ENCODE measurements at places on chromosomes 13 and 19. TPM values are rescaled to one million over a fixed set of nuclear protein-coding genes. Genes with fewer than 3 reads are reported as not detected.
A peak's percentile ranks its signal among the peaks of the same experiment; 100 is the strongest.

- no peak for DNase-seq
- no peaks in the 10 kb centered on the region for H3K27me3 ChIP-seq
- H3K4me3 ChIP-seq: no peak overlapping the region
- no peak overlapping the region for H3K27ac ChIP-seq
- peaks cover 26% of the 10 kb centered on the region for H3K36me3 ChIP-seq
These were observed 63.7 kb upstream of the F7 start for GRCh38 chr13:113041896-113042295.

DNA sequence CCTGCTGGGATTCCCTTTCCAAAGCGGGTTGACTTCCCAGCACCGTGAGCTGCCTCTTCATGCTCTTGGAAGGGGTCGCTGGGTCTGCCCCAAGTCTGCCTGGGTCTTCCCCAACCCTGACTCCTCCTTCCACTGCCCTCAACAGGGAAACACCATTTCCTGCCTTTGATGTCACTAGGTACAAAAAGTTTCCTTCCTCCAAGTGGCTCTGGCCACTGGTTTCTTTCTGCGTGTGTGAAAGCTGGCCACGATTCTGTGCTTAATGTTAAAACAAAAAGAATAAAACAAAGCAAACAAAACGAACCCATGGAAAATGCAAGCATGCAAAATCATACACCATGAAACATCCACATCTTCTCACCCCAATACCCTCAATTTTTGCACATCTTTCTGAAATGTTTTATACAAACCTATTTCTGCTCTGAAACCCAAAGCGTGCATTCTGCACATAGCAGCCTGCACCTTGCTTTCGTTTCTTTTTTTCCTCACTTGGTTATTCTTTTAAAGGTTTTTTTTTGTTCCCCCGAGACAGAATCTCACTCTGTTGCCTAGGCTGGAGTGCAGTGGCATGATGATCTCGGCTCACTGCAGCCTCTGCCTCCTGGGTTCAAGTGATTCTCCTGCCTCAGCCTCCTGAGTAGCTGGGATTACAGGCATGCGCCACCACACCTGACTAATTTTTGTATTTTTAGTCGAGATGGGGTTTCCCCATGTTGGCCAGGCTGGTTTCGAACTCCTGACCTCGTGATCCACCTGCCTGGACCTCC is 12.5 kb upstream of the TNFSF9 start:
- no peak overlapping the region for H3K4me3 ChIP-seq
- no peak overlapping the region for H3K27ac ChIP-seq
- DNase-seq: no peak

DNA sequence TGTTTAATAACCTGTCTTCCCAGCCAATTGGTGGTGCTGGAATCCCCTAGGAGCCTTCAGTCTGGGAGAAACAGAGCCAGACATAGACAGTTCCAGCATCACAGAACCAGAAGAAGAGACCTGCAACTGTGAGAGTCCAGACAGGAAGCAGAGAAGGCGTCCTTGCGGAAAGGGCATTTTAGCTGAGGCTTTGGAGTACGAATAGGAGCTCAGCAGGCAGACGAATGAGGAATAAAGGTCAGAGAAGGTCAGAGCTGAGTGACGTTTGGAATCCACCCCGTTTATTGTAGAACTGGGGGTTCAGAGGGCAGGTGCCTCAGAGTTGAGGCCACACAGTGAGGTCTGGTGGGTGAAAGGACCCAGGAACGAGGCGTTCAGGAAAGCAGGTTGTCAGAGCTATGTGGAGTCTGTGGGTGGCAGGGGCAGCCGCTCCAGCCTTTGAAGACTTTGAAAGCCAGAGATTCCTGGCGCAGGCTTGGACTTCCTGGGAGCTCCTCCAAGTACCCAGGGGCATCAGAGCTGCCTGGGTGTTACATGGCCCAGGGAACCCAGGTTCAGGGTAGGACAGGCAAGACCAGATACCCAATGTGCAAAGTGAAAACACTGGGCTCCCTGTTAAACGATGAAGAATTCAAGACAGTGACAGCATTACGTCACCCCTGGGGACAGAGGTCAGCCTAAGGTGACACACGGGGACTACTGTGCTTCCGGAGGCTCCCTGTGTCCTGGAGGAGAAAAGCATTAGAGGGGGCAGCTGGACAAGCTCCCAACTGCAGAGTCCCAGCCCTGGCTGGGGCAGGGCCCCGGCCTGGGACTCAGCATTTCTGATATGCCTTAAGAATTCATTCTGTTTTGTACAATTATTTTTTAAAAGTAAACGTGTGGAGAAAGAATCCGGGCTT is 5.5 kb downstream of the ARRDC2 start:
- H3K4me3 ChIP-seq: no peak overlapping the region
- peaks cover 60% of the 10 kb centered on the region for H3K4me1 ChIP-seq
- DNase-seq: no peak
- peak overlapping the region; percentile 65 for H3K27ac ChIP-seq

DNA sequence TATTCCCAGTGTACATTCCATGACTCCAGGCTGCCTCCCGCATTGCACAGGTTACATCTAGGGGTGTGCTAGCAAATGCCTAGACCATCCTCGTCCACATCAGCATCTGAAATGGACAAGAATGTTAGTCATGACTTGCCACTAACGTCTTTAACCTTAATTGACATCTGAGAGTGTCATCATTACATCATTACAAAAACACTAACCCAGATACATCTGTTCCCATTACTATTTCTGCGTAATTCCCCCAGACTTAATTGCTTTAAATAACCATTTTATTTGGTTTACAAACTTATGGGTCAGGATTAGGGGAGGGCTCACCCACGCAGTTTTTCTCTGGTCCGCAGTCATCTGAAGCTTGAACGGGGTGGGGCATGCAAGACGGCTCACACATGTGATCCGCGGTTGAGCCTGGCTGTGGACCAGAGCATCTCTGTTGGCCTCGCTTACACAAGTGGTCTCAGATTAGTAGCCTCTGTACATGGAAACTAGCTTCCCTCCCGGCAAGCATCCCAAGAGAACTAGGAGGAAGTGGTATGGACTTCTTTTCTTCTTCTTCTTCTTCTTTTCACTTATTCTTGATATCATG is 15.9 kb downstream of the KL start:
- no peak overlapping the region for H3K27ac ChIP-seq
- DNase-seq: no peak
- no peak overlapping the region for H3K4me3 ChIP-seq
- no peaks in the 10 kb centered on the region for H3K36me3 ChIP-seq
- H3K4me1 ChIP-seq: peaks cover 3% of the 10 kb centered on the region

DNA sequence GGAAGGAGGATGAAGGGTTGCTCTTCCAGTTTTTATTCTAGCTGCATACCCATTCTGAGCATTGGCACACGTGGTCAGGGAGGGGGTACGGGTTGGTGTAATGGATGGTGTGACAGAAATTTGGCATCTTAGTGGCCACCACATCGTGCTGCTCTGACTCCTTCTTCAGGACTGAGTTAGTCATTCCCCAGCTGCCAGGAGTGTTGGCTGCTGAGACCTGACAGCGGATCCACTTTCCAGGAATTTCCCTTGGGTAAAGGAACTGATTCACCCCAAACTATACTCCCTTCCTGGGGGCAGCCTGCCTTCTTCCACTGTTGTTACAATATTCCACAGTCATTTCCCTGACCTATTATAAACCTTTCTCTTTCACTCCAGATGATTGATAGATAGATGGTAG is 595.5 kb upstream of the KLHL1 start:
- no peak for DNase-seq
- no peaks in the 10 kb centered on the region for H3K36me3 ChIP-seq
- H3K27ac ChIP-seq: no peak overlapping the region
- H3K27me3 ChIP-seq: no peaks in the 10 kb centered on the region

GRCh38 chr13:79155883-79156282 is 250.2 kb downstream of the RBM26 start:
- H3K36me3 ChIP-seq: no peaks in the 10 kb centered on the region
- no peak for DNase-seq
- no peaks in the 10 kb centered on the region for H3K4me1 ChIP-seq
- H3K27ac ChIP-seq: no peak overlapping the region

DNA sequence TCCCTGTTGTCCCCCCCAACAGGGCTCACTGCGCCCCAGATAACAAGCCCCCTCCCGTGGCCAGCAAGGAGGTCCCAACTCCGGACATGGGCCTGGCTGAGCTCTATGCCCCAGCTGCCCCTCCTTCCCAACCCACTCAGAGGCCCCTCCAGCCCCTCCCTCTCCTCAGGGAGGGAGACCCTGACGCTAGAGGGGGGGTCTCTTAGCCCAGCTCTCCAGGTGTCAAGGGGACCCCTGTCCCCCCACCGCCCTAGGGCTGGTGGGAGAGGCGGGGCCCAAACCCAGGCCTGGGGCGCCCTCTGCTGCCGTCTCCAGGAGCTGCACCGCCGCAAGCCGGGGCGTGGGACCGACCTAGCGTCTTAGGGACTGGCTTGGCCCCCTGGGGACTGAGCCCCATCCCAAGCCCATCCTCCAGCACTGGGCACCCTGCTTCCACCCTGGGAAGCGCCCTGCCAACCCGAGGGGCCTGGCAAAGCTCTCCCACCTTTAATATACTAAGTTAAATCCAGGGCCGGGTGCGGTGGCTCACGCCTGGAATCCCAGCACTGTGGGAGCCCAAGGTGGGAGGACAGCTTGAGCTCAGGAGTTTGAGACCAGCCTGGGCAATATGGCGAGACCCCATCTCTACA is 1.4 kb downstream of the GRIN3B start:
- no peaks in the 10 kb centered on the region for H3K36me3 ChIP-seq
- DNase-seq: peak; percentile 80
- H3K4me3 ChIP-seq: no peak overlapping the region
- H3K27ac ChIP-seq: no peak overlapping the region
- H3K27me3 ChIP-seq: peaks cover 67% of the 10 kb centered on the region
- peaks cover 11% of the 10 kb centered on the region for H3K4me1 ChIP-seq

DNA sequence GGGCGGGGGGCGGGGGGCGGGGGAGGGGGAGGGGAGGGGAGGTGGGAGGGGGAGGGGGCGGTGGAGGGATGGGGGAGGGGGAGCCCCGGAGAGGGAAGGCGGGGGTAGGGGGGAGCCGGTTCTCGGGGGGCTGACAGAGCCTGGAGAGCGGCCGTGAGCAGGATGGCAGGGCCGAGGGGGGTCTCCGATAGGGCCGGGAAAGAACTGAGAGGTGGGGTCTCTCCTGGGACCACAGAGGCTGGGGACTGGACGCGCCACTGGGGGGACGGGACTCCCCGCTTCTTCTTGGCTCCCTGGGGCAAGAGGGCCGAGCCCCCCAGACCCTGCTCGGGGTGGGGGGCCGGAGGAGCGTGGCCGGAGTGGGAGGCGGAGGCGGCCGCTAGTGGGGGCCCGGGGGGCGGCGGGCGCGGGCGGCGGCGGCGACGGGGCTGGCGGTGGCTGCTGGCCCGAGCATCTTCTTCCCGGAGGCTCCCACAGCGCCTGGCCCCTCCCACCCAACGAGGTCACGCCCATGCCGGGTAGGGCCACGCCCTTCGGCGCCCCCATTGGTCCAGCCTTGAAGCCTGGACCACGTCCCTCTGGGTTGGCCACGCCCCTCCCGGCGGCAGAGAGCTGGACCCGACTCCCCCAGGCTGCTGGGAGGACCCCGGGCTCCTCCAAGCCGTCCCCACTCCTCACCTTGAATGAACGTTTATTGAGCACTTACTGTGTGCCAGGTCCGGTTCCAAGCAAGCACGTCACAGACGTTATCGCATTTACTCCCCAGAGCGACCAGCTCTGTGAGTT is at the start of gene NOVA2:
TSS of gene NOVA2 (minus strand) at position 313 of the 786 bp plus-strand sequence. CDS start 514 bp downstream, outside the sequence.
- DNase-seq: peak; percentile 36
- H3K36me3 ChIP-seq: no peaks in the 10 kb centered on the region
- peaks cover 54% of the 10 kb centered on the region for H3K27me3 ChIP-seq
- peak within 1 kb of the TSS; percentile 21 for H3K4me3 ChIP-seq

DNA sequence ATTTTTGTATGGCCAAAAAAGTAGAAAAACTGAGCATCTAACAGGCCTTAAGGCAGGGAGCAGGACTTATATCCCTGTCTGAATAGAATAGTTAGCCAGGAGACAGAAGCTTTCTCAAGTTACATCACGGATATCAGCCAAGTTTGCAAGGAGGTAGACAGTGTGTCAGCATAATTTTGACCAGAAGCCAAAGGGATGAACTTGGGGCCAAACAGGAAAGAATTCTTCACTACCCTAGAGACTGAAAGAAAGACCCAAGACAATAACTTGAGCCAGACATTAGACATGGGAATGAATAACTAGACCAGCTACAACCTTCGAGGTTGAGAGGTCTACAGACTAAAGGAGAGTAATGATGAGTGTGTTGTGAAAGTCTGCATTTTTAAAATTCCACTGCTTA is 48.1 kb upstream of the PCDH9 start:
- no peaks in the 10 kb centered on the region for H3K36me3 ChIP-seq
- H3K4me3 ChIP-seq: no peak overlapping the region
- H3K27me3 ChIP-seq: no peaks in the 10 kb centered on the region
- no peaks in the 10 kb centered on the region for H3K4me1 ChIP-seq
- DNase-seq: peak; percentile 5
- H3K27ac ChIP-seq: no peak overlapping the region

DNA sequence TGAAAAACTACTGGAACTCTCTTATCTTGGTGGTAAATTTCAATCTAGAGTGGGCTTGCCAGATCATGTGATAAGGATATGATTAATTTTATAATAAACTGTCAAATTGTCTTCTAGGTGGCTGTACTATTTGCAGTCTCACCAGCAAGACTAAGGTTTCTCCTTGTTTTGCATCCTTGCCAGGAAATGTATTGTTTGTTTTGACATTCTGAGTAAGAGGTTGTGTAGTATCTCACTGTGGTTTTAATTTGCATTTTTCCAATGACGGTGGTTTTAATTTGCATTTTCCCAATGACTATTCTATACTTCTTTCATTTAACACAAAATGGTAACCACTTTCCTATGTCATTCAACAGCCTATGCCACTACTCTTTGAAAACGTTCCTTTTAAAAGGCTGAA is 2.0 kb downstream of the CAB39L start:
- no peak overlapping the region for H3K27ac ChIP-seq
- H3K4me1 ChIP-seq: peaks cover 25% of the 10 kb centered on the region
- H3K36me3 ChIP-seq: no peaks in the 10 kb centered on the region
- H3K27me3 ChIP-seq: no peaks in the 10 kb centered on the region

DNA sequence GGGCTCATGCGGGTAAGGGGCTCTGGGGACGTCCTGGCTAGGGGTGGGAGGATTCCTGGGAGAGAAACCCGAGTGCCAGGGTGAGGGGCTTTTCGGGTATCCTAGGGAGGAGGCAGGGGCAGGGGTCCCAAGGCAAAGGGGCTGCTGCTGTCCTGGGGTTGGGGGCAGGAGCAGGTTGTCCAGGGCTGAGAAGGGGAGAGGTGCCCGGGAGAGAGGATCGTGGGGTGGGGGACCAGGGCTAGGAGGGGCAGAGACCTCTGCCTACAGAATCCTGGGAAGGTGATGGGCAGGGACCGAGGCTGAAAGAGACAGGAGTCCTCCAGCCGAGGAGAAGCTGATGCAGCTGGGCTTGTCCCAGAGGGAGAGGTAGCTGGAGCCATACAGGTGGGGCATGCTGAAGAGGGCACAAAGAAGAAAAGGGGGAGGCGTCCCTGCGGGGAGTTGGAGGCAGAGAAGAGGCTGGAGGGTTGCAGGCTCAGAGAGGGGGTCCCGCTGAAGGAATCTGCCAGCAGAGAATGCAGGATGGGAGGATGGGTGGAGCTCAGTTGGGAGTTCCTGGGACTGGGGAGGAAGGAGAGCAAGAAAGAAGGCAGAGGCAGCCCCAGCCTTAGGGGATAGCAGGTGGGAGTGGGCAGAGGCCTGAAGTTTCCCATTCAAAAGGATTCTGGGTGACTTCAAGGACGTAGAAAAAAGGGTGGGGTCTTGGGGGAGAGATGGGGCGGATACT is 574 bp downstream of the CYP2S1 start:
- peaks cover 62% of the 10 kb centered on the region for H3K27me3 ChIP-seq
- peaks cover 34% of the 10 kb centered on the region for H3K4me1 ChIP-seq
- DNase-seq: no peak
- H3K4me3 ChIP-seq: peak overlapping the region; percentile 56

The TMIGD2 gene
- 1.1 TPM for total RNA-seq

The PLPPR2 gene
- 9.9 TPM for total RNA-seq

The TGFBR3L gene
- total RNA-seq: not detected

The PGLYRP1 gene
- not detected for total RNA-seq

The ZNF283 gene
- 4.3 TPM for total RNA-seq

The SACS gene
- 1.4 TPM for total RNA-seq

The POSTN gene
- total RNA-seq: 913 TPM

Data from stomach (tissue), 19 donors.